ENCODE measurements at places on chromosomes 12 and 14.

DNA sequence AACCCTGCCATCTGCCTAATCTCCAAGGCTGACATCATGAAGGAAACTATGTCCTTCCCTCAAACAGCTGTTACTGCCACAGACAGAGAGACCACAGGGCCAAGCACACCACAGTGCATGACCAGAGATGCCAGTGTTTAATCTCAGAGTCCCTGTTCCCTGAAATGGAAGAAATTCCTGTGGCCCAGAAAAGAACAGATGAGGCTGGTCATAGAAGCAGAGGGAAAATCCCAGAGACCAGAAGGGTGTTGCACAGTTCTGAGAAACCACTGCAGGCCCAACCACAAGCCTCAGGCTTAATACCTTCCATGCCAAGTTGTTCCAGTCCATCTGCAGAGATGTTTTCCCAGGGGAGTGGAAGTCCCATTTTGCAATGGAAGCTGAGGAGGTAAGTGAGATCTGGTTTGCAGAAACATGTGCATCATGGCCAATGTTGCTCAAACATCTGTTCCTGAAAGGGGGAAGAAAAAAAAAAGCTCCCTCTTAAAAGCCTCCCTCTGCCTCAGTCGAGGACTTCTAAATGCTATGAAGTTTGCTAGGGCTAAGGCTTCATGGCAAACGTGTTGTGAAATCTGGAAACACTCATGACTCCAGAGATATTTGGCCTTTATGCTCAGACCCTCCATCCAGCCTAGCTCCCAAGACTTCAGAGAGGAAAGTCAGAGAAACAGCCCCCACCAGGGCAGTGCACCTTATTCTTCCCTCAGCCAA is 98.6 kb downstream of the SCARB1 start:
- no peak for DNase-seq

DNA sequence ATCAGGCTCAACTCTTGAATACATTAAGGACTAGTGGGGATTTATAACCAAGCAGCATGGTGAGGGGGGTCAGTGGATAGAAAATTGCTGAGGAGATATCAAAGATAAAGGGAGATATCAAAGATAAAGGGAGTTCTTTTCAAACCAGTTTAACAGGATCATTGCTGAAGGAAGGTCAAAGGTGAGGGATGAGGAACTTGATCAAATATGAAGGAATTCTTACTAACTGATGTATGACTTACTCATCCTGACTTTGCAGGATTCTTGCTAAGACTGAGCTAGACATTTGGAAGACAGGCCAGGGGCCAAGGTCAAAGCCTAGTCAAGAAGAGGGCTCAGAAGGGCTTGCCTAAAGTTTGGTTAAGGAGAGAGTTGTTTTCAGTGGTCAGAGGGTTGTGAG is 4.8 kb downstream of the ABHD4 start:
- no peak for DNase-seq

- no peak for DNase-seq
Observed at GRCh38 chr14:55976219-55976618, 142.0 kb upstream of the PELI2 start.

DNA sequence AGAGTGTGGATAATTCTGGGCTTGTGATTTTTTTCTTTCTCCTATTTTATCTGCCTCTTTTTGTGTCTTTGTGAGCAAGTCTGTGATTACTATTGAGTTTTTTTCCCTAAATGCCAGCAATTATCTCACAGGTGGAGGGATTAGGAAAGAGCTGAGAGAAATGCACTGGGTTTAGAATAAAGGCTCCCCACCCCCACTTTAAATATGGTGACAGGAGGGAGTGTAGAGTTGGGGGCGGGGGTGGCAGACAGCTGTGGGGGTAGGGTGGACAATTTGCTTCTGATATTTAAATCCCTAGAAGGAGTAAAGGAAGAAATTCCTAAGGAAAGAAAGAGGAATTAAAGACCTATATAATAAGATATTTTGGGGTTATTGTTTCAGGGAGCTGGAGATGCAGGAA is 145.9 kb downstream of the NRXN3 start:
- DNase-seq = no peak

GRCh38 chr12:114209861-114210260 is 196.1 kb downstream of the TBX5 start:
- DNase-seq = no peak
